ENCODE measurements at places on chromosomes 5 and 9.

DNA sequence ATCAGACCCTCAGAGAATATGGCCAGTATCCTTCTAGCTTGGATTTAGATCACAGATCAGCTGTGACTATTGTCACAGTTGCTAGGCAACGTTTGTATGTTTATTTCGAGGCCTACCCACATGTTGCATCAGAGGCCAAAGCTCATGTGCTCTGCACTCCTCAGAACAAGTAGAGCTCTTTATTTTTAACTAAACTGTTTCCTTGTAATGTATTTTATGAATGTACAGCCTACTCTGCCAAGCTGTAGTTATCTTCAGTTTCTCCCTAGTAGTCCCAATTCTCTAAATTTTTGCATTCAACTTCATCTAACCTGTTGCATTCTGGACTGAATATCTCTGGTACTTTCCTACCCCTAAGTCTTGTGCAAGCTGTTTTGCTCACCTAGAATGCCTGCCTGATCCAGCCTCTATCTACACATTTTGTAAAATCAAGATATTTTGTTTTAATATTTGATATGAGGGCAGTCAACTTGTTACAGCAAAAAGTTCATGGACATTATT lies 52.8 kb downstream of the CAST start:
- no peak for DNase-seq

DNA sequence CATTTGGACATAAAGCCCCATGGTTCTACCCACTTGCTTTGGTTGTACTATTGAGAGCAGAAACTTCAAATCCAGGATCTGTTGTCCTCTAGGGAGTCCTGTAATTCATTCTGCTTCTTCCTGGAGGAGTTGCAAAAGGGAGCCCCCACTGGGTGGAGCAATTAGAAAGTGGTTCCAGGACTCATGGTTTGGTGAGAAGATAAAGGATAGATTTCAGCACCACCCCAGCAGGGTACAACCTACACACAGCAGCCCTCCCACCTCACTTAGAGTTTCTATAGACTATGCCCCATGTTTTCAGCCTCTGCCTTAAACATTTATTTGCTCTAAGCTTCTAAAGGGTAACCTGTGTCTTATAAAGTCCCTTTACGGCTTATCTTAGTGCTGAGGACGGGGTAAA lies 112.6 kb upstream of the ARRDC3 start:
- DNase-seq = no peak

DNA sequence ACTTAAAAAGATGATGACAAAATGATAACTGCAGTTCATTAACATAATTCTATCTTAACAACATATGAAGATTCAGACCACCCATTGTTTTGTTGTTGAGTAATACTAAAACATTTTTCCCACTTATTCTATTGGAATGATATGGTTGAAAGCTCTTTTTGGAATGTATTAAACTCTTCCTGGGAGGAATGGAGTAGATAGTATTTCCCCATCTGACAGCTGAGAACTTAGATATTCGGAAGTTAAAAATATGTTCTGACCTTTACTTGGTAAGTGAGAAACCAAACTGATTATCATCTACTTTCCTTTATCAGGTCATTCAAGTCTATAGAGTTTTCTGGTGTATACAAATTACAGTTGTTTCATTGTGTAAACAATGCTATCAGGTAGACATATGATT lies 452.9 kb downstream of the CSNK1G3 start:
- DNase-seq = no peak

- DNase-seq = no peak
Observed at GRCh38 chr9:32384002-32384363, 460 bp upstream of the ACO1 start.

GRCh38 chr5:76337953-76338451 lies 65.1 kb upstream of the IQGAP2 start:
- peak; percentile 3 for DNase-seq

DNA sequence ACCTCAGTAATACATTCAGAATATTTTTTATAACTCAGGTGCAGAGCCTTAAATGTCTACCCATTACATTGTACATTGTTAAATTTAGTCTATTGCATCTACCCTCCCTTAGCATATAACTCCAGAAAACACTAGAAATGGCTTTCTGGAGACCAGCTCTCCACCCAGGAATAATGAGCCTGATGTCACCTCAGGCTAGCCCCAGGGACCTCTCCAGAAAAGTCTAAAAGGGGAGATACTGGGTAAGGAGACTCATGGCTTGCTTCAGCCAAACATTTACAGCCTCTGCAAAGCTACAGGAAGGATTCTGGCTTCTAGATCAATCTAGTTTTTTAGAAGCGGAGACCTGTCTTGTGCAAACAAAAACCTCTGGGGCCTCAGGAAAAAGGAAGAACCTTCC lies 13.8 kb upstream of the SUSD1 start:
- no peak for DNase-seq

DNA sequence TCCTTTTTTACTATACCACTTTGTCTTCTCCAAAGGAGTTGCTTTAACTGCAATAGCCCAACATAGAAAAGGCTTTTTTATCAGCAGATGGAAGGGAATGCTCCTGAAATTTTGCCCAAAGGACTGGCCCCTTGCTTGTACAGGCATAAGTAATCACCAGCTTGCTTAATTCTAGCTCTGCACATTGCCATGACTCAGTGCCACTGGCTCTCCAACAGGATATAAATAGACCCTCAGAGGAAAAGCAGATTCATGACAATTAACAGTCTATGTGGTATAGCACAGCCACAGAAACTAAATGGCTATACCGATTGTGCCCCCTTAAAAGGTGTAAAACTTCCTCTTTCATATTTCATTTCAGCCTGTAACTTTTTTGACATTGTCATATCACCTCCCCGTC lies 227.0 kb downstream of the ZNF608 start:
- DNase-seq = no peak

DNA sequence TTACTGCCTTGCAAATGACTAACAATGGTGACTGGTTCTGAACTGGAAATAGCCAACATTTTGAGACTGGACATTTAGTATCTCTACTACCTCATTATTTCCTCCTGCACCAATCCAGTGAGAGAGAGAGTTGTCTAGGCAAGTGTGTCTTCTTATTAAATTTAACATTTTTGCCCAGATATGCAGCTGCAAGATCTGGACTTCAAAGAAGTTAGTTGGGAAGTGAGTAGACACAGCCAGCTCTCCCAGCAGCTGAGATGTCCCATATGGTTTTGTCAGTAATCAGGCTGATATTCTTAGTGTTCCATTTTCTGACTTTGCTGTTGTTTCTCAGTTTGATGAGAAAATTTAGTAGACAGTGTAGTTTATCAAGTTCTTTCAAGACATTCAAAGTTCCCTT lies 1778.8 kb upstream of the CDH6 start:
- DNase-seq = no peak

- DNase-seq = no peak
Observed at GRCh38 chr9:4090491-4090890, 209.4 kb downstream of the GLIS3 start.

- DNase-seq = peak; percentile 1
Observed at GRCh38 chr5:54673523-54674225, 156.1 kb downstream of the SNX18 start.

GRCh38 chr5:111963555-111963954 lies 206.6 kb upstream of the NREP start:
- DNase-seq = no peak

DNA sequence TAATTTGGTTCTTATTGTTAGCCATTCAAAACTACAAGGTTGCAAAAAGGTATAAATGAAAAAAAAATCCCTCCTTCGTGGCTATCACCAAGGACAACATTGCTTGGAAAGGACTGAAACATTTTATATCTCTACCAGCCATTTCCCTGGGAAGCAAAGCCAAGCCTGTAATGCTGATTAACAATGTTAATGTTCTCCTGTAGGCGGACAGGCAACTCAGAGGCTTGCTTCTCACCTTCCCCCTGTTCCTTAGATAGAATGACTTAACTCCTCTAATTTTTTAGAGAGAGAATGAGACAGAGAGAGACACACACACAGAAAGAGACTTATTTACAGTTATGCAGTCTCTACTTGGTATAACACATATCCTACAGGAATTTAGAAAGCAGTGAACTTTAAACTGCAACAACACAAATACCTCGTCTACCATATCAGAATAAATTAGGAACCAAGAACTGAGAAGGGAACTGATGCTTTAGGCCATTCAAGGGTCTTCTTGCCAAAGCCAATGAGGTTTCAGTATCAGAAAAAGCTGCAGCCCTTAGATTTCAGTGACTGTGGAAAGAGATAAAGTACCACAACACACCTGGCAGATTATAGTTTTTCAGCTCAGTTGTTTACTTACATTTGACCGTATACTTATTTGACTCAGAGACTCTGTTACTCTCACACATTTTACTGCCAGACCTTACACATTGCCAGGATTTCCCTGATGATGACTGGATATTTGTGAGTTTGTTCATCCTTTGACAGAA lies 20.9 kb upstream of the MAN2A1 start:
- no peak for DNase-seq

GRCh38 chr5:98570010-98570409 lies 203.5 kb upstream of the RGMB start:
- no peak for DNase-seq

DNA sequence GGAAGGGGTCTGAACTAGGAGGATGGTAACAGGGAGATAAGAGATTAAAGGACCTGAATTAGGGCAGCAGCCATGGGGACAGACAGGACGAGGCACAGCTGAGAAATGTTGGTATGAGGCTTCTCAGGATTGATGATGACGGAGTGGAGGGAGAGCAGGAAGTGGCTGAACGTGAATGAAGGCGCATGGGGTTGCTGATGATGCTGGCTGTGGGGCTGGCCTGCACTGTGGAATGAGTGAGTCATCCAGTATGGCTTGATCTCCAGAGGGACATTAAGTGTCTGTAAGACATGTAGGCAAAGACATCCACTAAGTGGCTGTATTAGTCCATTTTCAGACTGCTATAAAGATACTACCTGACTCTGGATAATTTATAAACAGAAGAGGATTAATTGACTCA lies 256.4 kb downstream of the ICE1 start:
- no peak for DNase-seq

GRCh38 chr5:85614489-85614888 lies 1003.3 kb upstream of the COX7C start:
- DNase-seq = no peak

DNA sequence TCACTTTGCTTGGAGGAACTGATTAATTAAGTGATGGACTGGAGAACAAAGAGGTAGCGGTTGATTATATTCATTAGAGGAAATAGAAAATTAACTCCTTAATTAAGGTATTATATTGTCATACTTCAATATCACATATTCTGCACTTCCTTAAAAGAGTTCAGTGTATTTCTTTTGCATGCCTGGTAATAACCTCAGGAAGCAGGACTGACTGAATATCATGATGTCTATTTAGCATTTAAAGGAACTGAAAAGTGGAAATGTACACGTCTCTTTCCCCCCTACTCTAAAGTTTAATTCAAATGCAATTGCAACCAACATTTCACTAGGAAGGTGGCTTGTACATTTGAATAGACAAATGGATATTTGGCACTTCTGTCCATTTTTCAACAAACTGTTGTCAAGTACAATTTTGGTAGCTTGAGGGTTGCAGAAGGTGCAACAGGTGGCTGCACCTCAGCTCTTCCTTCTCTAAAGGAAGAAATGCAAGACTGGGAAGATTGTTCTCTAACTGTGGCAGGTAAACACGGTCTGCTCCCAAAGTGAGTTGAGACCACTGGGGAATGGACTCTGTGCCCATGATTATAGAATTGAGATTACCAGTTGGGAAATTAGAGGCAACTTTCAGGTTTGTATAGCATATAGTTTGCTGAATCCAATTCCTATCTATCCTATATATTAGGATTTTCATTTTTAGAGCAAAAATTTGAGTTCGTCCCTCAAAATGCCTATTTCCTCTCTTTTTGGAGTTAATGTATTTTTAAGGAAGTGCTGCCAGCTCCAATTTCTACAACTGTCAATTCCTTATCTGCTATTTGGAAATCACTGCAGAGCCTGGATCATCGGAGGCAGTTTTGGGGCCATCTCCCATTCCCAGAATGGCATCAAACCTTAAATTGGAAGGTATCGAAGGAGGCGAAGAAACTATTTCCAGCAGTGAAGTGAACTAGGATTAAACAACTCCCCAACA lies 98.9 kb upstream of the TAF11L2 start:
- DNase-seq = no peak

GRCh38 chr9:91690540-91691249 lies 259.3 kb downstream of the ROR2 start:
- no peak for DNase-seq

DNA sequence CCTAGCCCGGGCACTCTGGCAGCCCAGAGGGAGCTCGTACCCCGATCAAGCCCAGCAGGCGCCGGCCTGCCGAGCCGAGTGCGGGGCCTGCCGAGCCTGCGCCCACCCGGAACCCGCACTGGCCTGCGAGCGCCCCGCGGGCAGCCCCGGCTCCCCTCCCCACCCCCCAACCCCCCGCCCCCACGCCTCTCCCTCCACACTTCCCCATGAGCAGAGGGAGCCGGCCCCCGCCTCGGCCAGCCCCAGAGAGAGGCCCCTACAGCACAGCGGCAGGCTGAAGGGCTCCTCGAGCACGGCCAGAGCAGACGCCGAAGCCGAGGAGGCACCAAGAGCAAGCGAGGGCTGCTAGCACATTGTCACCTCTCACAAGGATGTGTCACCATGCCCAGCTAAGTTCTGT lies 36.2 kb upstream of the CCDC180 start:
- no peak for DNase-seq

GRCh38 chr5:15783734-15784133 lies 283.8 kb downstream of the FBXL7 start:
- DNase-seq = no peak

DNA sequence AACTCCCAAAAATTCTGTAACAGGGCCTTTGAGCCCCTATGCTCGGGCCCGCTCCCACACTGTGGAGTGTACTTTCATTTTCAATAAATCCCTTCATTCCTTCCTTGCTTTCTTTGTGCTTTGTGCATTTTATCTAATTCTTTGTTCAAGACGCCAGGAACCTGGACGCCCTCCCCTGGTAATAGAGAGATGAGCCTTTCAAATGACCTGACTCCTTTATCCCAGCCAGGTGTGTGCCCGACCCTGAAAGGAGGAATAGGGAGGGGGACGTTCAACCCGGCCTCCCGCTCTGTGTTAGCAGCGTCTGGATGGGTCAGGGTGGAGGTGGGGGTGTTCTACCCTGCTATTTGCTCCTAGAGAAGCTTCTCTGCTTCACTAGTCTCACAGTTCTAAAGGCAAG lies 53.9 kb downstream of the FXN start:
- DNase-seq = no peak

- DNase-seq = no peak
Observed at GRCh38 chr5:170497311-170498038, 6.3 kb upstream of the KCNIP1 start.

- DNase-seq = no peak
Observed at GRCh38 chr5:179269781-179270543, 75.3 kb downstream of the ADAMTS2 start.

Data from effector CD8-positive, alpha-beta T cell (primary cell).